Activated CD8-positive, alpha-beta memory T cell treated with anti-CD3 and anti-CD28 coated beads, Interleukin-2, amount 50 U/mL, for 48 hours (primary cell): ENCODE measurements at places on chromosomes 5 and 9.

DNA sequence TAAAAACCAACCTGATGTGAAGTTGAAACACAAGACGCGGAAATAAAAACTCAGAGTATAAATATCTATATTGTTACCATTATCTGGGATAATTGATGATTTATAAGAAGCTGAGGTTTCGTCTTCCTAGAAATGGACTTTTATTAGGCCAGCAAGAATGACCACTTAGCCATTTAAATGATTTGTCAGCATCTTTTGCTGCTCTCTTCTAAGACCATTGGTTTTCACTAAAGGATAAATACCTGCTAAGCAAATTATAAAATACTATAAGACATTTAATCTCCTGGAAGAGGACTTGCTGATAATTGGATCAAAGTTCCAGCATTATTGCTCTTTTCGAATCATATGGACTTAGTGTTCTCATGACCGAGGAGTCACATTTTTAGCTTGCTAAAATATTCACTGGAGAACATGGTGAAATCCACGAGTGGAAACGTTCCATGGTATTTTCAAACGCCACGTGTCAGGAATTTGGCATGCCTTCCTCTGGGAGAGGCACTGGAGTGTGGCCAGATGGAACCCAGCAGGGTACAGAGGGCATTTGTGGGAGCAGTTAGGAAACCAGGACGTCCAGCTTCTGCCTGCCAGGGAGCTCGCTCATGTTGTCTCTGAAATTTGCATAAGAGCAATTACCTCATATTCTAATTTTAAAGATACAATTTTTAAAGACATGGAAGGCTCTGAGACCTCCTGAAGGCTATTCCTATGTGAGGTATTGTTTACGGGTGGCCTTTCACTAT, 43.1 kb downstream of the TNFAIP8 start:
- no peak for DNase-seq

GRCh38 chr5:40389591-40389990, 290.1 kb upstream of the PTGER4 start:
- DNase-seq, result no peak

- no peak for DNase-seq
Measured at GRCh38 chr5:74261866-74262265, 378.7 kb downstream of the ENC1 start.

DNA sequence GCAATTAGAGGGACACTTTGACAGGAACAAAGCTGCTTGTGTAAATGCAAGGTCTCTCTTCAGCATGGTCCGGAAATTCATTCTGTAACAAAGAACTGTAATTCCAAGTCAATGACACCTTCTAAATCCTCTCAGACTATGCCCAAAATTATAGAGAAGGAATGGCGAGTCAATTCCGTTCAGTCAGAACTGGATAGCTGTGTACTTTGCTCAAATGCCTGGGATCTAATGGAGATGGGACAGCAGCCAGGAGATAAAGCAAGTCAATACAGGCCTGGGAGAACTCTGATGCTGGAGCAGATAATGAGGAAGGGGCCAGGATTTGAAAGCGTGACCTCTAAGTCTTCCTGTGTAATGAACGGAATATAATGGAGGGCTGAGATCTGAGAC, 96.4 kb upstream of the SPRY4 start:
- no peak for DNase-seq

DNA sequence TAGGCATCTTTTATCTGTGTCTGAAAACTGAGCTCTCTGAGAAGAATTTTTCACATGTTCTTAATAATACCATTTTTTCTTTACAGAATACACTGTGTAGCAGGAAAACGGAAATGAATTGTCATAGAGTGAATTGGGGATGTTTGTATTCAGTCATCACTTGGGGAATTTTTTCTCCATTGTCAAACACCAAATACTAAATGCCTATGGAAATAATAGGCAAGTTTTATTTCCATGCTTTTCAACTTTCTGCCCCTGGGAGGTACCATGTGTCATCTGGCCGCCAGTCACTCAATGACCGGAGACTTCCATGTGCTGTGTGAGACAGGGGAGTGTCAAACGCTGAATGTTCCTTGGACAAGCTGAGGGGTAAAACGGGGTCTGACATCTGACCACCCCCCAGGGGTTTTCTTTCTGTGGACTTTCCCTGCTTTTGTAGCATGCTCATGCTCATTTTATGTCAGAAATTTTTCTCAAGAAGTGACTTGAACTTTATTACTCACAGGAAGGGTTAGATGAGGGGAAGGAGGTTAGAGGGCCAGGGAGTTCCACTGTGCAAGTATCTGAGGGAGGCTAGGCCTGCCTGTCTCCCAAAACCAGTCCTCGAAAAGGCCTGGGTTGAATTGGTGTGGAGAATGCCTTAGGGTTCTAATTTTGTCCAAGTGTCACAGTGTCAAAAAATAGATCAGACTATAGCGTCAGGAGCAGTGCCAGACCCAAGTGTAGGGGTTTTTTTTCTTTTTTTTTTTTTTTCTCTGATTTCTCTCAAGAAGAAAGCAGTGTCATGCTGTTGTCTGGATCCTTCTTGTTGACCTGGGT, 438.6 kb downstream of the AGTPBP1 start:
- DNase-seq, result no peak

GRCh38 chr5:177498013-177498787, 796 bp upstream of the PDLIM7 start:
- DNase-seq, result peak; percentile 75

DNA sequence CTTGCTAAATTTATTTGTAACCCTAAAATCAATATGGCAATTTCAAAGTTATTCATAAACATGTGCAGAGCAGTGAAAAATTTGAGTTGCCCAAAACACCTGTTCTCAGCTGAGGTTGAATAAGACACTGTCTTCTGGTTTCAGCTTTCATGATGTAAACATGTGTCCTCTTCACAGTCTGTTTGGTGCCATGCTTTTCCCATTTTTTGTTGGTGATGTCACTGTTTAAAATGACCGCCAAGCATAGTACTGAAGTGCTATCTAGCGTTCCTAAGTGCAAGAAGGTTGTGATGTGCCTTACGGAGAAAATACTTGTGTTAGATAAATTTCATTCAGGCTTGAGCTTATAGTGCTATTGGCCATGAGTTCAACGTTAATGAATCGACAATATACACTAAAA, 580.8 kb downstream of the ACTL7B start:
- no peak for DNase-seq

GRCh38 chr9:114279693-114280092, 43.2 kb upstream of the ORM1 start:
- no peak for DNase-seq

GRCh38 chr9:79692857-79693571, 121.2 kb downstream of the TLE4 start:
- DNase-seq, result no peak

GRCh38 chr5:164191240-164191639, 685.8 kb downstream of the MAT2B start:
- no peak for DNase-seq

DNA sequence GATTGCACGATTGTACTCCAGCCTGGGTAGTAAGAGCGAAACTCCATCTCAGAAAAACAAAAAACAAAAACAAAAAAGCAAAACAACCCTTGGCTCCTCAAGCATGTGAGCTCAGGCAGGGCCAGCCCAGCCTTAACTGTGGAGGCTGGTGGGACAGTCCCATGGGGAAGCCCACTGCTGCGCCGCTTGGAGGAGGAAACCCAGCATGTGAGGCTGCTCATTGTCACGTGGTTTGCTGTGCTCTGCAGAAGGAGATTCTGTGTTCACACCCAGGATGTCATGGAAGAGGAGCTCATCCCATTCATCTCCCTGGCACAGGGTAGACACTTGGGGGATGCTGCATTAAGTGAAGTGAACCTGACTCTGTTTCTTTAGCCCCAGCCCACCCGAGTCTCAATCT, 4.0 kb downstream of the ZBED3 start:
- no peak for DNase-seq

- no peak for DNase-seq
Measured at GRCh38 chr9:37421914-37422288, 595 bp upstream of the GRHPR start.

GRCh38 chr9:108382310-108382709, 473.5 kb downstream of the ACTL7B start:
- no peak for DNase-seq

DNA sequence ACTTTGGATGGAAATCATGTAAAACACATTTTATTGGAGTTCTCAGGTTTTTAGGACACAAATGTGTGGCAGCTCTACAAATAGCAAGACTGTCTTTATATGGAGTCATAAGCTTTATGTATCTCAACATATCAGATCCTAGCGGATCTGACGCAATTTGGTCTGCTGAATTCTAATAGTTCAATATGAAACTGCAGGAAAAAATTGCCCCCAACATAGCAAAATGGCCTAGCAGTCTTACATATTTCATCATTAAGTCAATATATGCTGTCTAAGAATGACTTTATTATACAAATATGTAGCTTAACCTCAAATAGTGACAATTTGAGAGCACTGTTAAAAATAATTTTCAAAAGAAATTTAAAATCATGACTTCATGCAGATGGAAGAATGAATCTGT, 244.3 kb downstream of the TAF11L14 start:
- DNase-seq, result no peak

DNA sequence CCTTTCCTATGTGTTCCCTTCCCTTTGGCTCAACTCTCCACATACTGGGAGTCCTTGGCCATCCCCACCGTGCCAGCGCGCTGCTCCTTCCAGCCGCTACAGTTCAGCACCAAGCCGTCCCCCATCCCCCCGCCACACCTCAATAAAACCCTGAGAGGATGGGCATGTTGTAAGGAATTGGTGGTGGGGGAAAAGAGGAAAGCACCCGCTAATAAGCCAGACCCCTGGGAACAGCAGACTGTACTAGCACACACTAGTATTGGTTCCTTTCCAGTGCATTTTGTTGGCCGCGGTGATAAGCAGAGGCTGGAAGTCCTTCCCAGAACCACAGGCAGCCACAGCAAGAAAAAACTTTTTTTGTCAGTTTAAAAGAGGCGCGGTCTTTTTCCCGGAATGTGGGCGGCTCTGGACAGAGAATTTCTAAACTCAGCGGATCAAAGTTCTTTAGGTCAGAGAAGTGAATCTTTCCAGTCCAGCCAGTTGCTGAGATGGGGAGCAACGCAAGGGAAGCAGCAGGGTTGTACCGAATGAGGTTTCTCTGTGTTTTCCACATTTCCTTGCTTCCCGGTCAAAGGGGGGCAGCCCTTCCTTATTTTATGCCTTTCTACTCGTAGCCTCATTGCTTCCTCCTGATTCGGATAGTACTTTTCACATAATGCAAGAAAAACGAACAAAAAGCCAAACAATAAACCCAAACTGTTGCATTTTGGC, 2.1 kb downstream of the CHSY3 start:
- DNase-seq, result no peak

DNA sequence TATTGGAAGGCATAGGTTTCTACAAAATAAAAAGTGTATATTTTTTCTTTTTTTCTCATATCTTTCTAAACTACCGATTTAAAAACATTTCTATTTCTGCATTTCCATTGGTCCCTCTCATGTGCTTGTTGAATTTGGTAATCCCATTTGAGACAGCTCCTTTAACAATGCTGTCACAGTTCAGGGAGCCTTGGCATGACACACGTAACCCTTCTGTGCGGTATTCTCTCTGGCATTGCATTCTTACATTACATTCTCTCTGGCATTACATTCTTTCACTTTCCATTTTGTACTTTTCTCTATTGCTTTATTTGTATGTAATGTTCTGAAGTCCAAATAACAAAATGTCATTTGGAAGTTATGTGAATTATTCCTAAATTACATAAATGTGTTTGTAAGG, 150.7 kb upstream of the RASGRF2 start:
- no peak for DNase-seq

DNA sequence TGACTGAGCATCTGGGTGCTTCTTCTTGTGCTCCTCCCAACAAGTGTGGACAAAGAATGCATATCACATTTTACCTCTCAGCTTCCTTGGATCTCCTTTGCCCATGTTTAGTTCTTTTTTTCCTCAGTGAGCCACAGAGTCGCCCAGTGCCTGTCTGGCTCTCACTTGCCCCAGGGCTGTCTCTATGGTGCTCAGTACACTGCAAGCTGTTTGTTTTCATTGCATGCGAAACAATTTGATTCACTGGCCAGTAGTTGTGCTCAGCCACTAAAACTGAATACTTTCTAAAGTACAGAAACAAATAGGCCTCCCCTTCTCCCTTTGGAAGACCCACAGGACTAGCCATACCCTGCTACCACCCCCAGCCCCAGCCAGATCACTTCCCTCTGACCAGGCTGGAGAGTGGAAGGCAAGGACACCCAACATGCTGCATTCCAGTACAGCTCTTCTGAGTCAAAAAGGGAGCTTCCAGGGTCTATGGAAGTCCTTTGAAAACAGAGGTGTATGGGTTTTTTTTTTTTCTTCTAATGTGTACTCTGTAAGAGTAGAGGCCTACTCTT, 3.8 kb downstream of the LHFPL2 start:
- DNase-seq, result no peak

DNA sequence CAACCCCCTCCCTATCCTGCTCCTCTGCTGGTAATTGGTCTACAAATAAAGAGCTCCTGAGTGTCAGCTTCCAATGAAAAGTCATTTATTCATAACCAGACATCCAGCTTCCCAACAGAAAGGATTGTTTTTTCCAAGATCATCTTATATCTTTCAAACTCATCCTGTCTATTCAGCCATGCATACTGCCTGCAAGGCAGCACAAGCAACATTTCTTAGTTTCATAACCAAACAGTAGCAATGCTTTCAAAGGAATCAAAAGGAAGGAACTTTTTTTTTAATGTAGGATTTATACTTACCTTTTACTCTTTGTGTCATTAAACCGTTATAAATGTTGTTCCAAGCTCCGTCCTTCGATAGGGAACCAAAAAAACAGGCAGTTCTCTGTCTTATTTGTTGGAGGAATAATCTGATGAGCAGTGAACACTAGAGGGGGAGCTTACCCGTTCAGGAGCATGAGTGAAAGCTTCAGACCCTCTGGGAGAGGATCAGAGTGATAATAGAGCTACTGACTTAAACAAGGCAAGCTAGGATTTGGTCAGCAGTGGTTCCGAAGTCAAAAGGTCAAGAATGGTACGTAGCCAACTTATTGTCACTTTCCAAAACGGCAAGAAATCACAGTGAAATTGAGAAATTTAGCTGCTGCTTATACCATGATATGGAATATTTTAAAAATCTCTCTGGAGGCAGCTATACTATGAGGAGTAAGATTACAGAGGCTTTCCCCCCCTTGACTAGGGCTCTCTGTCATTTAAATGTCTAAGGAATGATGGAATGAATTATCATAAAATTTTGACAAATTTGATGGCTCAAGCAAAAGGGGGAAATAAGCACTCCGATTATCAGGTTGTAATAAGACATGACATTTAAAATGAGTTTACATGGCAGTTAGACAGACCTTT, 892.9 kb downstream of the NR2F1-AS1 start:
- DNase-seq, result no peak

DNA sequence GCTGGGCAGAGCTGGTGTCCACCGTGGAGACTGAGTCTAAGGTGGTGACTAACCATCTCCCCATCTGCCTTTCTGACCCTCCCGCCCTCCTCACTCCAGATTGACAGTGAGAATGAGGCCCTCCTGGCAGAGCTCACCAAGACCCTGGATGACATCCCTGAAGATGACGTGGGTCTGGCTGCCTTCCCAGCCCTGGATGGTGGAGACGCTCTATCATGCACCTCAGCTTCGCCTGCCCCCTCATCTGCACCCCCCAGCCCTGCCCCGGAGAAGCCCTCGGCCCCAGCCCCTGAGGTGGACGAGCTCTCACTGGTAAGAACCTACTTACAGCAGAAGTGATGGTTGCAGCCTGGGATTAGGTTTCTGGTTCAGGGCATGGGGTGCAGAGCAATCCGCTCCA, 96.5 kb downstream of the PPARGC1B start:
- DNase-seq, result no peak
